NT2/D1 (cell line): ENCODE measurements at places on chromosomes 7 and 10.
A peak's percentile ranks its signal among the peaks of the same experiment; 100 is the strongest.

DNA sequence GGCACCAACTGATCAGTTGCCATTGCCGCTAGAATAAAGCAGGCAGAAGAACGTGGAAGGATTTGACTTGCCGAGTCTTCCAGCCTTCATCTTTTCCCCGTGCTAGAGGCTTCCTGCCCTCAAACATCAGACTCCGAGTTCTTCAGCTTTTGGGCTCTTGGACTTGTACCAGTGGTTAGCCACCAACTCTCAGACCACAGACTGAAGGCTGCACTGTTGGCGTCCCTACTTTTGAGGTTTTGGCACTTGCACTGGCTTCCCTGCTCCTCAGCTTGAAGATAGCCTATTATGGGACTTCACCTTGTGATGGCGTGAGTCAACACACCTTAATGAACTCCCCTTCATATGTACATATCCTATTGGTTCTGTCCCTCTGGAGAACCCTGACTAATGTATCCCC is 57.3 kb upstream of the KCND2 start:
- no peak for DNase-seq

DNA sequence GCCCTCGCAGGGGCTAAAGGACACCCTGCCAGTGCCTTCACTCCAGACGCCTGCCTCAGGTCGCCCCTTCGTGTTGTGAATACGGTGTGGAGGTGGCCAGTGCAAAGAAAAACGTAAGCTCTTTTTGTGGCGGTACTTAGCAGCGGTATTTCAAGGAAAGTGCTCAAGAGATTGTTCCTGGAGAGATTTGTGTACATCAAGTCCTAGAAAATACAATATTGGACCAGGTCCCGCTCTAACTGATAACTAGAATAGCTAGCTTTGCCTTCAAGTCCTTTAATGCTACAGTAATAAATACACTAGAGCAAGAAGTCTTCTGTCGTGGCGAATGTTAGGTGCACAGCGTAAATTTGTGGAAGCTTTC is 689 bp downstream of the PLCE1 start:
- no peak for DNase-seq

GRCh38 chr10:93512565-93512964 is 16.2 kb downstream of the CEP55 start:
- DNase-seq = no peak

DNA sequence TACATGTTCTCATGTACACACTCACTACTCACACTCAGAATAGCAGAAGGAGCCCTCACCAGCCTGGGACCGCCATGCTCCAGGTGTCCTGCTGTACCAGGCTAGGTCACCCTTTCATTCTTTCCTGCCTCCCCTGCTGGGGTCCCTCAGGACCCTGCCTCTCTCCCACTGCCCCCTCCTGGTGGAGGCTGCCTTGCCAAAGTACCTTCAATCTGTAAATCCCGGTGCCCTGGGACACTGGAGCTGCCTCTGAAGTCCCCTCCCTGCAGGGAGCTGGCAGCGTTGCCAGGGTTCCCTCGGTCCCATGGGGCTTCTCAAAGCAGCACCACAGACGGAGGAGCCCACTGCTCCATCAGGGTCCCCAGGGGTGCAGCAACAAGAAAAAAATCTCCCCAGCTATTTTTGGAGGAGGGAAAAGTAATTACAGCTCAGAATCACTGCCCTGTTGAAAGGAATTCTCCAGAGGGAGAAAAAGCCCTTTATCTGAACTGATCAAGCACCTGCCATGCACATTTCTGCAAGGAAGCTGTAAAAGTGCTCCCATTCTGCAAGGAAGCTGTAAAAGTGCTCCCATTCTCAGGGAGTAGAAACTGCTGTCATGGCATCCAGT is 259.9 kb downstream of the PTPRN2 start:
- no peak for DNase-seq

GRCh38 chr7:106862317-106863089 is 2.6 kb upstream of the PIK3CG start:
- no peak for DNase-seq

- no peak for DNase-seq
Measured at GRCh38 chr10:99560277-99561126, 27.8 kb downstream of the NKX2-3 start.

DNA sequence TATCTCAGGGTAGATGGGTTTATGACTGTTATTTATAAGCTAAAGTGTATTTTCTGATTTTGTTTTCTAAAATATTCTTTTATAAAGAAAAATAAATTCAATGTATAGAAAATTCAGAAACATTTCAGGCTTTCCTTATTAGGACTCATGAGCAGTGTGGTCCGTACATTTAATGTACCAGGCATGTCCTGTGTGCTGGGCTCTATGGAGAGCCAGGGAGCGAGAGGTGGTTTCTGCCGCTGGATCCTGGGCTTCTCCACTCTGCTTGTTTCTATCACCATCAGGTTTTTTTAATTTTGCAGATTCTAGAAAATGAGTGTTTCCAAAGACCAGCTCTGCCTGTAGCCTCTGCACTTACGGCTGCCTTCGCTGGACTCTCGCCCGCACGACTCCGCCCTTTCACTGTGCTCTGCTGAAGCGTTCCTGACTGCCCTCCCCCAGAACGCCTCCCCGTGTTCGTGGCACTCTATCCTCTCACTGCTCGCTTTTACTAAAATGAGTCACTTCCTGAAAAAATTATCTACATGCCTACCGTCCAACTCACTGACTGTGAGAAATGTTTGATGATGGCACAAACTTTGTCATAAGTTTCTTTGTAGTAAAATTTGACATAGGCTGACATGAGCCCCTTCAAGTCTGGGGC is 188.5 kb downstream of the ZMYND11 start:
- no peak for DNase-seq

DNA sequence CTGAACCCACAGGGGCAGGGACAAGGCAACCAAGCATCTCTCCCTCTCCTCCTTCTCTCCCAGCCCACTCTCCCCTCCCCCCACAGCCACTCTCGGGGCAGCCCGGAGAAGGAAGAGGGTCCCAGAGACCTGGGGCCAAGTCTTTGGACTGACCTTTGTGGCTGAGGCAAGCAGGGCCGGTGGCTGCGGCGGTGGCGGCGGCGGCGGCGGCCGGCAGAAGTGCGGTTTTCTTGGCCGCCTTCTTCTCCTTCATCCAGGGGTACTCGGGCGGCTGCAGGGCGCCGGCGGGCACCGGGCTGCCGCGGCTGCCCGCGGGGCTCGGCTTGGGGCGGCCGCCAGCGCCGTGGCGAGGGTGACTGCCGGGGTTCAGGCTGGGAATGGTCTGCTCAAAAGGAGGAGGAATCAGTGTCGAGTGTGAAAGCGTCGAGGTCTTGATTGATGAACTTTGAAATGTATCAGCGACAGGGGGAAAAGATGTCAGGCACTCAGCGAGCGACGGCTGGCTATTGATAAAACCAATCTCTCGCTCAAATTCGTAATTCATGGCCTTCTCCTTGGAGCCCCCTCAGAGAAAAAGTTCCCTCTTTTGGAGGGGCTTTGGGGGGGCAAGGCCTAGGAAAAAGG is 414 bp downstream of the HOXA2 start:
- DNase-seq = no peak

DNA sequence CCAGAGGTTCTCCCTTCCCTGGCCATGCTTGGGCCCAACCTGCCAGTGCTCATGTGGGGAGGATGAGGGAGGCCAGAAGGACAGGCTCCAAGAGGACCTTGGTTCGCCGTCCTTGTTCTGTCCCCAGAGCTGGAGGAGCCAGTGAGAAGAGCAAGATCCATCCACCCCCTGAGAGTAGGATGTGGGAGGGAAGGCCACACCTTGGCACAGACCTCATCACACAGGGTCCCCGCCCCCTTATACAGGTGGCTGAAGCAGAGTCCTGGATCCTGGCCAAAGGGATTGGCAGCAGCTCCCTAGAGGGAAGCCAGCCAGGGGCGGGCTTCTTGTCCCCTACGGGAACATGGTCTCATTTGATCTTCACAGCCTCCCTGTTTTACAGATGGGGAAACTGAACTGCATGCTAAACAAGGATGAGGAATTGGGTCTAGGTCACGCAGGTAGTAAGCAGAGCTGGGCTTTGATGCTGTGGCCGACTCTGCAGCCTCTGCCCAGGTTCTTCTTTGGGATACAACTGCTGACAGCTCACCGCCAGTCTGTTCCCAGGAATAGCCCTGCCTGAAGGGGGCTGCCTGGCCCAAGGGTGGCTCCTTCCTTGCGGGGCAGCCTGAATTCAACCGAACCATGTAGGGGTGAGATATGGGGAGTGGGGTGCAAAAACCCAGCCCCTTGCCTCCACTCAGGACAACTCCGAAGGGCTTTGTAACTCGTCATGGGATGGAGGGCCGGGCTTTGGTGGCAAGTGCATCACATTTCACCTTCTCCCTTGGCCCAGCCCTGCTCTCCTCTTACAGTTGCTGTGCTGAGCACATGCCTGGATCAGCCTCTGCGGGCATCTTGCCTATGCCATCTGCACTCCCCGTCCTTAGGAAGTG is 62.2 kb upstream of the KDM7A start:
- DNase-seq = no peak

DNA sequence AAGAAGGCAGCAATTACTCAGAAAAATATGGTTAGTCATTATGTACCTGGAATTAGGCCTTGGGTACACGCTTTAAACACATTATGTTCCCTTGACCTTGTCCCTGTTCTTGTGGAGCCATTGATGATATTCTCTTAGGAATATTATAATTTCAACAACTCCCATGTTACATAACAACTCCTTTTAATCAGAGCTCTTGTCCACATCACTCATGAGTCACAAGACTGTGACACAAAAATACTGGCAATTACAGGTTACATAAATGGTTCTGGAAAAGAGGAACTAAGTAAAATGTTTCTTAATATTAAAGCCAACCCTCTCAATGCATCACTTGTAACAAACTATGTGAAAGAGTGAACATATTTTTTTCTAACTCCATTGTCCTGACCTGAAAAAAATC is 143.8 kb upstream of the PCLO start:
- no peak for DNase-seq

DNA sequence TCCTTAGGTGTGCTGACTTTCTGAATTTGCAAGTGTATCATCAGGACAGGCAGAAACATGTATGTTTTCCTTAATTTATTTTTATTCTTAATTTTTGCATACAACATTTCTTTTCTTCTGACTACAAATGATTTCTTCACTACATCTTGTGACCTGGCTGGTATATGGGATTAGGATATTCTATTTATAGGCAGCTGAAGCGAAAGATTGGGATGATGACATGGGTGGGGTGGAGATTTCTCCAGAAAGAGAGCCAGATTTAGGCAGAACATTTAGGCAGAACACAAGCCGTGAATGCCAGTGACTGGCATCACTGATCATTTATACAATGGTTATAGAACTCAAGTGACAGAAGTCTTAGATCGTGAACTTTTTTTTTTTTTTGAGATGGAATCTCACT is 256.7 kb downstream of the KLF6 start:
- no peak for DNase-seq

DNA sequence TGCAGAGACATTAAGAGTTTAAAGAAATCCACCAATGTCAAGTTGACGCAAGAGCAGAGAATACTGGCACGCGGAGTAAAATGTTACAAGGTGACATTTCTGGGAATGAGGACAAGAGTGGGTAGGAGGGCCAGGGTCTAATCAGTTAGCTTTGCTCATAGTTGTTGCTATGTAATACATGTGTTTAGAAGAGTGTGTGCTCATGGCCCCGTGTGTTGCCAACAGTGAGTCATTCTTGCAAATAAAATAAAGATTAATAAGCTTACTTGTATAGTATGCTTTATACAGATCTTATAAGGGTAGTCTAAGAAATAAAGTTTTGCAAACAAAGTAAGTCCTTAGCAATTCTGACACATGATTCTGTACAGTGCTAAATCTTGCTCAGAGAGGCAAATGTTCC is 64.5 kb downstream of the DNMBP start:
- DNase-seq = no peak

DNA sequence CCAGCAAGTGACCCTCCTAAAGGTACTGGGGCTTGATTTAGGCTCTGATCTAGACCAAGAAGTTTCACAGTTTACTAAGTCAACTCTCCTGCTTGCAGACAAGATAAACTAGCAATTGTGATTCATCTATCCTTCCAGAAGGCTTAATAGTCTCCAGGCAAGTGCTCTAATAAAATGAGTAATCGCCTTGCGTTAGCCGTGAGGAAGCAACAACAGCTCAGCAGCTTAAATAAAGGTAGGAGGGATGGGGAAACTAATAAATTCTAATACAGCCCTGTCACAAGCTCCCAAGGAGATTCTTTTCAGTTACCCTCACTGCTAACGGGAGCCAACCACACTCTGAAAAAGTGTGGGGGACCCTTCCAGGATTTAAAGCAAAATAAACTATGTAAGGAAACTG is 48.4 kb downstream of the FRMD4A start:
- DNase-seq = no peak

GRCh38 chr7:18798088-18798906 is 302.7 kb downstream of the HDAC9 start:
- no peak for DNase-seq

DNA sequence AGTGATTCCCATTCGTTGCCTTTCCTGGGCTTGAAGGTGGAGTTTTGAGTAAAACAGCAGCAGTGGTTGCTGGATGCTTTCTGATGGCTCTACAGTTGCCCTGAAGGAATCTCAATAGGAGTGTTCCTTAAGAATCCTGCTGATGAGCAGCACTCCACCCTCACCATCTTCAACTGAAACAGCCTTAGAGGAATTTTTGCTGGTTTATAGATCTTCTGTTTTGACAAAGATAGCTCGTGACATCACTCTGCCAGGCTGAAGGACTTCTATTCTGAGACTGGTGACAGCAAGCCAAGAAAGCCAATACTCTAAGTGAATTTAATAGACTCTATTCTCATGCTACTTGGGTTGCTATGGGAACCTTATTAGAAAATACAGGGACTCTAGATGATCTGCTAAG is 1014.7 kb downstream of the NRG3 start:
- DNase-seq = no peak

- peak; percentile 46 for DNase-seq
Measured at GRCh38 chr10:17023386-17024298, 106.0 kb downstream of the CUBN start.

GRCh38 chr10:132375795-132376297 is 21.2 kb upstream of the PWWP2B start:
- DNase-seq = no peak

DNA sequence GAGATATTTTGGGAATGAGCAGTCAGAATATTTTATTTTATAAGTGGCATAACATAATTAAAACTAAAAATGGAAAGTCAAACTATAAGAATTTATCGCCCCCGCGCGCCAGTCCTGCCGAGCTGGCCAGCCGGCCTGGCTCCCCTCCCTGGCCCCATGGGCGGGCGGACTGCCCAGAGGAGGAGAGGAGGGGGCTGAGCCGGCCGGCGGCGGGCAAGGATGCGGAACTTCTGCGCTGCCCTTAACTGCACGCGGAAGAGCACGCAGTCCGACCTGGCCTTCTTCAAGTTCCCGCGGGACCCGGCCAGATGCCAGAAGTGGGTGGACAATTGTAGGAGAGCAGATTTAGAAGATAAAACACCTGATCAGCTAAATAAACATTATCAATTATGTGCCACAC is 96.8 kb downstream of the DKK1 start:
- DNase-seq = no peak

GRCh38 chr7:100444311-100445278 is 8.3 kb upstream of the PPP1R35 start:
- no peak for DNase-seq

- DNase-seq = no peak
Measured at GRCh38 chr7:90401989-90402388, 1.3 kb upstream of the CLDN12 start.

- DNase-seq = no peak
Measured at GRCh38 chr10:54576541-54576940, 224.5 kb downstream of the PCDH15 start.

- no peak for DNase-seq
Measured at GRCh38 chr7:86629-87028, 105.7 kb upstream of the FAM20C start.
